ENCODE measurements at places on chromosomes 3 and 15.

- DNase-seq: no peak
Observed at GRCh38 chr15:41535544-41535943, 8.5 kb downstream of the RPAP1 start.

GRCh38 chr15:69679623-69680228 lies 227.1 kb downstream of the RPLP1 start:
- DNase-seq: no peak

DNA sequence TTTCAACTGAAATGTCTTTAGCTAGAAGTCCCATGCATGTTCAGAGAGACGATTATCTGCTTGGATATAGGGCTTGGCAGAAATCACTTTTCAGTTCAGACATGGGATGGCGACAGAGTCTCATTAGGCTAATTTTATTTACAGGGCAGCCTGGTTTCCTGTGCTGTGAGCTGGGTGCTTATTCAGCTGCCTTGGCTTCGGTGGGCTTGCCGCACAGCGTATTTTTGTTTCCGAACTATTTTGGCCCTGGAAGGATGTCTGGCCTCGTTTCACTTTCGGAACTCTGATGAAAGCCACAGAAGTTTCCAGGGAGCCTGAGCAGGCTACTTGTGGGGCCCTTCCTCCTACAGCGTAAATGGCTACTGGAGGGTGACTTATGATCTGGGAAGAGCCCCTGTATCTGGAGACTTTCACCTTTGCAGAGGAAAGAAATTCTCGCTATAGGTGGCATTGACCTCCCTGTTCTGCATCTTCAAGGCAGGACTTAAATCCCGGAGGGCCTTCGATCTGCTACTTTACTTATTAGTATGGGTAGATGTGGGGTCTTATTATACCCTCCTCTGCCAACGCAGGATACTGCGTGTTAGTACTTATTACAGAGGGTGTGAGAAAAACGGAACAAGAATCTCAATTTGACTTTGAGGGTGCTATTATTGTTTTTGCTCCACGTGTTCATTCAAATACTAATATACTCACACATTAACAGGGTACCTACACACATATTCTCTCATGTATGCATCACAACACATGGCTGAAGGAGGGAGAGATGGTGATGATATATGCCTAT lies 364.0 kb upstream of the RBMS3 start:
- no peak for DNase-seq

GRCh38 chr15:73283366-73283962 lies 85.3 kb downstream of the HCN4 start:
- DNase-seq: no peak

- no peak for DNase-seq
Observed at GRCh38 chr3:52218937-52219650, 6.4 kb downstream of the TLR9 start.

DNA sequence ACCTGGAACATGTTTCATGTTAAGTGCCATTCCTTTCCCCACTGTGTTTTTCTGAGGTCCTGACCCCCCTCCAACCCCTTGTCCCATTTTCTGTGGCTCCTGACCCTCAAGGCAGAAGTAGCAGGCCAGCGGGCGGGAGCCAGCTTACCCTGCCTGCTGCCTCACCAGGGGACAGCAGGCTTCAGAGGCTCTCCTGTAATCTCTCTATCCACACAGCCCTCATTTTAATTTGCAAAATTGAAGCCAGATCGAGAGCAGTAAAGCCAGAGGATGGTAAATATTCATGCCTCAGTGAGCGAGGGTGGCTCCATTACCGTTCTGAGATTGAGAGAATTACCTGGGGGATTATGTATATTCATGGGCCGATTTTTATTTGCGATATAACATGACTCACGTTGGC lies 147.6 kb downstream of the DNAJB8 start:
- DNase-seq: no peak

DNA sequence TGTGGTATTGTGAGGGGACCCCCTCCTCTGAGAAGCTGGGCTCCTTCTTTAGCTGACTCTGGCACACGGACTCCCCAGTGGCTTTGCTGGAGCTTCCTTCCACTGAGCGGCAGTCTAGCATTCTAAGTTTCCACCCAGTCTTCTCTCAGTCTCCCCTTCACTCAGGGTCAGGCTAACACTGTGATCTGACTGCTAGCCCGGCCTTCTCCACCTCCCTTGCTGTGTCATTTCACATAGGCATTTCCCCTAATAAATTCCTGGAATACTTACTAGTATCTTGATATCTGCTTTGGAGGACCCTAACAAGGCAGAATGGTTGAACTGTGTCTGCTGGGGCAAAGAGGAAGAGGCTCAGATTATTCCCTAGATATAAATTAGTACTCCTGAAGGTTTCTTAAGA lies 106.2 kb upstream of the THBS1 start:
- DNase-seq: no peak

- no peak for DNase-seq
Observed at GRCh38 chr15:66673410-66674322, 28.4 kb upstream of the SMAD6 start.

GRCh38 chr3:73259856-73260255 lies 198.4 kb downstream of the EBLN2 start:
- DNase-seq: peak; percentile 4

- no peak for DNase-seq
Observed at GRCh38 chr3:197791892-197792647, 1.0 kb downstream of the LRCH3 start.

- no peak for DNase-seq
Observed at GRCh38 chr3:134516905-134517304, 31.0 kb downstream of the CEP63 start.

DNA sequence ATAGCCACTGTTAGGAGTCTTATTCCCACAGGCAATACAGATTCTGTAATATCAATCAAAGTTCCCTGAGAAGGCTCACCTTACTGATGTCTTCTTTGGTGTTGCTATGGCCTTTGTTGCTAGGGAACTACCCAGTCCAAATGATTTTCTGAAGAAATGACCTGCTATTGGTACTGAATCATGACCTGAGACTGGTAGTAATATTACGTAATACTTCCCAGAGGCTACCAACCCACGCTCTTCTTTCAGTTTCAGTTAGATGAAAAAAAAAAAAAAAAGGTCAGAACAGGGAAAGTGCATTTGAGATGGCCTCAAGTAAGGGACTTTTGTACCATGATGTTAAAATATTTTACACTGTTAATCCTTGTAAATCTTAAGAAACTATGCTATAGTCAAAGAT lies 1092.5 kb upstream of the EPHA6 start:
- DNase-seq: no peak

DNA sequence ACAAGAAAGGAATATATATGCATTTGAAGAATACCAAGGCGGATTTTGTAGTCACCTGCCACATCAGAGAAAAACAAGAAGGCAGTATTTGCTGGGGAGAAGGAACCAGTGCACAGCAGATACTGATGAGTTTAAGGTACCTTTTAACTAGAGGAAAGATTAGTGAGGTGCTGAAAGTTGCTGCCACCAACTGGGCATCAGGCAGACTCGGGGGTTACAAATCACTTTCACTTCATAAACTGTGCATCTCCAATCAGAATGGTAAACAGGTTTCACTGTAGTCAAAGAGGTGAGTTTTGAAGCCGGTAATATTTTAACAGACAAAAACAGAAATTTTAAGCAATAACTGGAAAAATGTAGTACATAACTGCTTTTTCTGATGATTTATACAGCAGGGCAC lies 4.1 kb downstream of the FBN1 start:
- no peak for DNase-seq

DNA sequence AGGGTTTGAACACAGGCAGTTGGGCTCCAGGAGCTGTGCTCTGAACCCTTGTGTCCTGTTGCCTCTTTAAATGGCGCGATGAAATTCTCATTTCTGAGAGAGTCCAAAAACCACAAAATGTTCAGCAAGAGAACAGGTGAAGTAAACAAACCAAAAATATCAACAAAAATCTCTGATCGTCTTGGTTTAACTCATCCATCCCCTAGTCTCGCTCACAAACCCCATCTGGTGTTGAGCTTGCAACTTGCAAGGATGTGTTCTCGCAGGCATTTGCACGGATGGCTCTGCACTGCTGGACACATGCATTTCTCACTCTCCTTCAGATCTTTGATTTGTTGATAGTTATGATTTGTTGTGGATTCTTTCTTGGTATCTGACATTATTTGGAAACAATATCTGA lies 31.1 kb downstream of the FAH start:
- DNase-seq: no peak

DNA sequence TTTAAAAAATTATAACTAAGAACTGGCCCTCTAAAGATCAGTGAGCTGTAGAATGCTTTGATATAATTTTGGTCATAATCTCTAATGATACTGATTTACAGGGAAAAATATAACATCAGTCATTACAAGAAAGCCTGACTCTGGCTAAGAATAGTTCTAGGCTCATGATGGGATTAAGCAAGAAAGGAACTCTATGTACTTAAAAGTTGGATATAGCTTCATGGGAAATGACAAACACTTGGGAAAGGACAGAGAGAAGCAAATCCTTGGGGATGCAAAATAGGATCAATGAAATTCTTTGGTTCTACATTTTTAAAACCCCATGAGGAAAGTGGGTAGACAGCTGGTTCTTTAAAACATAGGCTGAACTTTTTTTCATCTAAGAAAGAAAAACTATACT lies 472.7 kb upstream of the NR2F2 start:
- DNase-seq: no peak

DNA sequence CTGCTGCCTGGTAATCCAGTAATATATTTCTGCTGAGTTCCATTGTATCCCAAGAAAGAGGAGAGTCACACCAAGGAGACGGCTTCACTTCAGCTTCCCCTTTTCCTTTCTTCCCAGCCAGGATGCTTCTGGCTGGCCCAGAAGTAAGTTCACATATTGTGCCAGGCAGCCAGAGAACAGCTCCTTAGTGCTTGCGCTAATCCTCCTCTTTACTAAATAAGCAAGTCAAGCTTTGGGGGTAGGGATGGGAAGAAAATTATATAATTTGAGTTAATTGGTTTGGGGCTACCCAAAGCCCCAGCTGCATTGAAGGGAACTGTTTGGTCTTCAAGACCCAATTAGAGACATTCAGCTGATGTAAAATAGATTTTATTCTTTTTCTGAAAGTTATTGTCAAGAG lies 218.8 kb upstream of the HES1 start:
- DNase-seq: no peak

GRCh38 chr3:159860269-159861116 lies 128.1 kb upstream of the IL12A start:
- DNase-seq: no peak

- DNase-seq: peak; percentile 90
Observed at GRCh38 chr15:62883938-62884479, 158.5 kb upstream of the TPM1 start.

GRCh38 chr3:126309165-126309564 lies 48.0 kb downstream of the KLF15 start:
- no peak for DNase-seq

- no peak for DNase-seq
Observed at GRCh38 chr3:23889386-23889785, 27.4 kb downstream of the NKIRAS1 start.

- no peak for DNase-seq
Observed at GRCh38 chr15:97210277-97210676, 750.2 kb upstream of the ARRDC4 start.

DNA sequence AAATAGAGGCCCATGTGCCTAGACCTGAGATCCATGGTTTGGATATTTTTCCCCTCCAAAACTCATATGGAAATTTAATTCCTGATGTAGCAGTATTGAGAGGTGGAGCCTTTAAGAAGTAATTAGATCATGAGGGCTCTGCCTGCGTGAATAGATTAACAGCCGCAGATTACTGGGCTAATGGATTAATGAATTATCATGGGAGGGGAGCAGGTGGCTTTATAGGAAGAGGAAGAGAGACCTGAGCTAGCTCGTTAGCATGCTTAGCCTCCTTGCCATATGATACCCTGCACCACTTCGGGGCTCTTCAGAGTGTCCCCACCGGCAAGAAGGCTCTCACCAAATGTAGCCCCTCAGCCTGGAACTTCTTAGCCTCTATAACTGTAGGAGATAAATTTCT lies 15.8 kb downstream of the ARHGEF26 start:
- DNase-seq: no peak

GRCh38 chr3:58798312-58798711 lies 131.7 kb upstream of the FAM3D start:
- DNase-seq: peak; percentile 3

DNA sequence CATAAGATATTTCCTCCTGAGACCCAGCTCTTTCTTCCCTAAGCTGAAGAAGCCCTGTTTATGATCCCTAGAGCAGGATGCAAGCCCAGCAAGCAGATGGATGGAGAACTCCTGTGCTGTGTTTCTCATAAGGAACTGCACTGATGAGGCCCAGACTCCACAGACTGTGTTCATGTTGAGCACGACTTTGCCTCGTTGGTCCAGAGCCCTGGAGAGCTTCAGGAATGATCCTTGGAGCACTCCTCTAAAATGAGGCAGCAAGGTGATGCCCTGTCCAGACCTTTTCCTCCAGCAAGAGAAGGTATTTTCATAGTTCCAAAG lies 83.8 kb downstream of the MYLK start:
- DNase-seq: no peak

DNA sequence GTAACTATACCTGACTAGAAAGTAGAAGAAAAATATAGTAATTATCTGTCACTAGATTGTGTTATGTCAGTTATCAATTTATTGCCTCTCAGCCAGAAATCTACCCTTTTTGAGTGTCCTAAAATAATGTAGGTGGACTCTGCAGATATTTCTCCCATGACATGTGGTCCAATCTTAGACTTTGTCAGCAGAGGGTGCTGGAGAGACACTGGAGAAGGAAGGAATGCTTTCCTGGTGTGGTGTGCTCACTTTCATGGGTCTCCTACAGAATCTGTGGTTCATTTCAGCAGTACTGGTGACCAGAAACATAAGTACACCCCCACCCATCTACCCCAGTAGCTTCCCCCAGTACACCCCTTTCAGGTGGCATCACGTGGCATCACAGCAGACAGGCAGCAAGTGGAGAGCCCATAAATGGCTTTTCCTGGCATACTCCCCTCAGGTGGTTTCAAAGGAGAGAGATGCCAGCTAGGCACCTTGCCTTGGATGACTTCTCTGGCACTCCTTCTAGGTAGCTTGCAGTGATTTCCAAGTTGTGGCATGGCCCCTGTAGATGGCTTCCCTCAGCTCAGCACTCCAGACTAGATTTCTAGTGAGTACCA lies 114.7 kb downstream of the GADL1 start:
- no peak for DNase-seq

- peak; percentile 71 for DNase-seq
Observed at GRCh38 chr15:39127151-39127790, 453.6 kb upstream of the THBS1 start.

DNA sequence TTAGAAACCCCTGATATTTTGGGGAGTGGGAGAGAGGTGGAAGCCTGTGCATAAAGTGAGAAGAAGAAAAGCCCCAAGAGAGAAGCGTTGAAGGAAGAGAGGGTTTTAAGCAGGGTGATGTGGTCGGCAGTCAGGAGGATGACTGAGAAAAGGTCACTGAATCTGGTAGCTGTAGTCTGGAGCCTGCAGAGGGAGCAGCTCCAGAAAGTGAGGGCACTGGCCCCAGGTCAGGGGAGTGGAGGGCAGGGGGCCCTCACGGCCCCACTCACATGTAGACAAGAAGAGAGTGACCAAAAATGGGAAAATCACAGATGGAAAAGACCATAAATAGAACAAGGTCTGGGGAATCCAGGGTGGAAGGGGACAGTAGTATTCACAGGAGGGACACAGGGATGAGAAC lies 105.5 kb downstream of the RYK start:
- DNase-seq: no peak
